ENCODE measurements at places on chromosomes 5 and 9.

- no peak for DNase-seq
Observed at GRCh38 chr5:132813599-132814502, 749 bp downstream of the SOWAHA start.

GRCh38 chr5:147669169-147669869 is 113.2 kb downstream of the JAKMIP2 start:
- DNase-seq = no peak

- DNase-seq = no peak
Observed at GRCh38 chr5:137375741-137376526, 123.2 kb downstream of the SPOCK1 start.

- DNase-seq = no peak
Observed at GRCh38 chr9:109704546-109704945, 75.5 kb upstream of the PALM2AKAP2 start.

GRCh38 chr5:90830058-90830457 is 271.5 kb downstream of the ADGRV1 start:
- no peak for DNase-seq

DNA sequence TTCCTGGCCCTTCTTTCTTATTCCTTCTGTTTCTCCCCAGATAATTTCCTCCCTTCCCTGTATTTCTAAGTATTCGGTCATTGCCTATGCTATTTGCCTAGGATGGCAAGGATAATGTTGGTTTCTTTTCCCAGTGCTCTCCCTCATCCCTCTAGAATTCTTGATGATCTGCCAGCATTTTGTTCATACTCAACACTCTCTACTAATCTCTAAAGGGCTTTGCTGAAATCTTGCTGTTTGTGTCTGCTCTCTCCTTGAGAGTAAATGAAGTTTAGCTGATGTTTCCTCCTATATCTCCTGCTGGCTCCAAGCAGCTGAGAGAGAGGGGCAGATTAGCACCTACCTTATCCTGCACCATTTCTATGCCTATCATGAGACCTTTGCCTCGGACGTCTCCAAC is 38.1 kb downstream of the AGXT2 start:
- no peak for DNase-seq

GRCh38 chr5:72394688-72395087 is 74.5 kb downstream of the PTCD2 start:
- no peak for DNase-seq

GRCh38 chr5:15008476-15008875 is 136.9 kb upstream of the ANKH start:
- DNase-seq = no peak

GRCh38 chr9:89488936-89489335 is 9.0 kb downstream of the SEMA4D start:
- no peak for DNase-seq

DNA sequence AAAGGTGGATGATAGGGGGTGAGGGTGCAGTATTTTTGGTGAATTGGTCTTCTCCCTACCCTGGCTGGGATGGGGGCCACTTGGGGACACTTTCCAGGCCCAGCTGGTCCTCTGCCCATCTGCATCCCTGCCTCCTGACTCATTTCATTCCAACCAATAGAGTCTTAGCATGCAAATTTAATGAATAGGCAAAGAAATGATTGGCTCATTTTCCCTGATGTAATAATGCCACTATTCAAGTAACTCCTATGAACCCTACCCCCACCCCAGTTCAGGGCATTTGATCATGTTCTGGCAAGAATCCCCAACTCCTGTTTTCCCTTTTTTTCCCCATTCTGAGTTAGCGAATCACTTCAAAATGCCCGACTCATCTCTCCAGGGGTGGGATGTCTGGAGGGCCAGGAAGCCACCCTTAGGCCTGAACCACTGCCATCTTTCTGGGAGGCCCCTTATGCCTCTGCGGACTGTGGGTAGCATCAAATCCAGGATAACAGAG is 56.7 kb downstream of the PCDH1 start:
- DNase-seq = no peak

DNA sequence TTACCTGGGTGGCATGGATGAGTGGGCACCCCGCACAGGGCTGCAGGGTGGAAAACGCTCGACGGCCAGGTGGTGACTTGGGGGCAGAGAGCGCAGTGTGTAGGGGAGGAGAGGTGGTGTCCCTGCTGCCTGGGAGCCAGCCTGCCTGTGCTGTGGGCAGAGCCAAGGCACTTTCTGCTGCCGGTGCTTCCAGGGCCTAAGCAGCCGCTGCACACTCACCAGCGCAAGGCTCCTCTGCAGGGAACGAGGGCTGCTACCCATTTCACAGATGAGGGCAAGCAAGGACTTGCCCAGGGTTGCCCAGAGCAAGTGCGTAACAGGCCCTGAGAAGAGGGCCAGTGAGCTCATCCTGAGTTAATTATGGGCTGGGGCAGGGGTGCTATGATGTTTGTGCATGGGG is 62.5 kb downstream of the CRB2 start:
- DNase-seq = no peak

Data from stimulated activated CD4-positive, alpha-beta T cell treated with anti-CD3 and anti-CD28 coated beads, Interleukin-12 subunit alpha, Interleukin-12 subunit beta, amount 100 ng/mL, for 48 hours (primary cell).